ENCODE measurements at places on chromosomes 6 and 20.

- no peak for DNase-seq
Observed at GRCh38 chr20:10376270-10377075, 57.5 kb downstream of the MKKS start.

DNA sequence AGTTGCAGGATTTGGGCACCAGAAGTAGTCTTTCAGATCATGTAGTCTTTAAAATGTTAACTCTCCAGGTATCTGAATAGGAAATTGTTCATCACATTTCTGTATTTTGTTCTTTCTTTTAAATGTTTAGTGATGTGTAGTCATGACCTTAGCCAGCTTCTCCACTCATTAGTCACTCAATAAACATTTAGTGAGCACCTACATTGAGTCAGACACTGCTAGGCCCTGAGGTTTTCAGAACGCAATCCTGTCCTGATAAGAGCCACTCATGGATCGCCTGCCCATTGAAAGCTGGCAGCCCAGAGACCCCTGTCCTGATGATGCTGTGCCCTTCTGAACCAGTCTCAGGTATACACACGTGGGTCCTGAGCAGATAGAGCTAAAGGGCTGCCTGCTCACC lies 163.4 kb upstream of the HEY2 start:
- no peak for DNase-seq

GRCh38 chr6:142946924-142947713 lies 2.1 kb upstream of the HIVEP2 start:
- peak; percentile 75 for DNase-seq

DNA sequence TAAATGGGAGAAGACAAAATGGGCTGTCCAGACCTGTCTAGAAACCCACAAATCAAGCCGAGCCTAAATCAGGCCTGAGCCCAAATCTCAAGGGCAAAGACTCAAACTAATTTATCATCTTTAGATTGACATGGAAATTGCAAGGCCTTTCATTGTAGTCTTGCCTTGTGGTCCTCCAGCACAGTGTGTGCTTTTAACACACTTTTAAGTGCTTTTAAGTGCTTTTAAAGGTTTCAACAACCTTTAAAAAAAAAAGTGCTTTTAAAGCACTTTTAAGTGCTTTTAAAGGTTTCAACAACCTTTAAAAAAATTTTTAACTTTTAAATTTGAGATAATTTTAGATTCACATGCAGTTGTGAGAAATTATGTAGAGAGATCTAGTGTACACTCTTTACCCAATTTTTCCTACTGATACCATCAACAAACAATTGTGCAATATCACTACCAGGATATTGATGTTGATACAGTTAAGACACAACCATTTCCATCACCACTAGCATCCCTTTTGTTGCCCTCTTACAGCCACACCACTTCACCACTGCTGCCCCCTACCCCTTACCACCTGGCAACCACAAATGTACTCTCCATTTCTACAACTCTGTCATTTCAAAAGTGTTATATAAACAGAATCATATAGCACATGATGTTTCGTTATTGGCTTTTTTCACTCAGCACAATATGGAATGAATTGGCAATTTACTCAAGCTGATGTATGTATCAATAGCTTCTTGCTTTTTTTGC lies 23.1 kb upstream of the DCBLD1 start:
- DNase-seq: peak; percentile 25

DNA sequence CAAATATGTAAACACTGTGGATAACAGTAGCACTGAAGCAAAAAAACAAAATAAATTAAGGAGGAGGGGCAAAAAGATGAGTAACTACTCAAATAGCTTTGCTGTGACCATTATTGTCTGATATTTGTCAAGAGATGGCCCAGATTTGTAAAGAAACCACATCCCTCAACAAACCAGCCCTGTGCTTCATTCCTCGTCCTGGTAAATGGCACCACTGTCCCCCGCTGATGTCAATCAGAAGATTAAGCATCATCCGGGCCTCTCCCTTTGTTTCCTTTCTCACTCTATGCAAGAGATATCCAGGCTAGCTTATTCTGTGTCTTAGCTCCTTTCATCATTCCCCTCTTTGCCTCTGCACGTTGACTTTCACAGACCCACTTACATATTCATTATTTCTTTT lies 259.0 kb downstream of the SYNE1 start:
- no peak for DNase-seq

GRCh38 chr20:45433316-45433715 lies 17.4 kb downstream of the PIGT start:
- no peak for DNase-seq

DNA sequence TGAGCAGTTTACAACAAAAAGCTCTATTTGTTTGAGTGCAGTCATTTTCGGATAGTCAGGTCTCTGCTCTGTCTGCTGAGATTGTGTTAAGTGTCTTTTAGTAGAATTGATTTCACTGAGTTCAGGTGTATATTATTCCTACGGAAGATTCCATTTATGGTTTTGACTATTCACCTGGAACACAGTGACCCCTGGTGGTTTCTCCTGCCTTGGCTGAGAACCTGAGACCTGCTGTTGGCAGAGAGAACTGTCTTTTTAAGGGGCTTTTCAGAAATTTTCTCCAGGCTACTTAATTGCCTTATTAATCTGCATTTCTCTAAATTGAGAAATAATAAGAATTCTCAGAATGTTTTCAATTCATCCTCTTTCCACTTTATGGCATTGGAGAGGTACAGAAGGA lies 508.0 kb downstream of the TBC1D32 start:
- peak; percentile 5 for DNase-seq

DNA sequence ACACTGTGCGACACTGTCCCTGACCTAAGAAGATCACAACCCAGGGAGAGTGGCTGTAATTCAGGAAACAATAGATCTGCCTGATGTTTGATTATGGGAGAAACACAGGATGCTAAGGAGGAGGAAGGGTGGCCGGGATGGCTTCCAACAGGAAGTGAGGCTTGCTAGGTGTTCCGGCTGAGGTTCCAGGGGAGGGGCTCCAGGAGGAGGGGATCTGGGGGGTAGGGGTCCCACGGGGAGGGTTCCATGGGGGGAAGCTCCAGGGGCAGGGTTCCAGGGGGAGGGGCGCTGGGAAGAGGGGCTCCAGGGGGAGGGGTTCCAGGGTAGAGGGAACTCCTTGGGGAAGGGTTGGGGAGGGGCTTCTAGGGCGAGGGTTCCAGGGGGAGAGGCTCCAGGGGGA lies 48.6 kb downstream of the DAAM2 start:
- no peak for DNase-seq

- no peak for DNase-seq
Observed at GRCh38 chr6:169371344-169372127, 117.9 kb upstream of the THBS2 start.

- no peak for DNase-seq
Observed at GRCh38 chr20:54107600-54108325, 37.4 kb upstream of the BCAS1 start.

DNA sequence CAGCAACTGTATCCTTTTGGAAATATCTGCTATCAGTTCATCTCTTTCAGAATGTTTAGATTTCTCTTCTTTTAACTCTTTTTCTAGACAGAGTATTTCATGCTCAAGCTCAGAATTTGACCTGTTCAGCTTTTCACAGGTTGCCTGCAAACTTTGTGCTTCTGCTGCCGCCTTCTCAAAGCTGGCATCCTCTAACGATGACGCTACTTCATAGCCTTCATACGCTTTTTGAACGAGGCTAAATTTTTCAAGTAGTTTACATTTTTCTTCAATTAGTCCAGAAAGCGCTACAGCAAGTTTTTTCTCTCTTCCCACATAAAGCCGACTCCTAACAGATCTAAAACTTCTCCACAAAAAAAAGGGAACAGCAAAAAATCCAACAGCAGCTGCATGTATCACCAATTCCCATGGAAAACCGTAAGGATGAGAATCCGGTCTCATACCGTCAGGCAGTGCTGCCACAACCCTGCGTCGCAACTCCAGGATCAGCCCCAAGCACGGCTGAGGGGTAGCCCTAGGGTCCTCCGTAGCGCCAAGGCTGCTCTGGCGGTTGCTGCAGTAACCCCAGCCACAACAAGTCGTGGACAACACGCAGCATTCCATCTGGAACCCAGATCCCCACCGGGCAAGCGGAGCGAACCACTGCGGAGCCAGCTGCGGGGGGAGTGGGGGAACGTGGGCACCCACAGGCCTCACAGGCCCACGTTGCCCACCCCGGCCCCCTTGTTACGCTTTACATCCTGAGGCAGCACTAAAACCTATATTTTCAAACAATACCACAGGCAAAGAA lies 30.6 kb downstream of the DACT2 start:
- no peak for DNase-seq

All from activated CD4-positive, alpha-beta T cell treated with anti-CD3 and anti-CD28 coated beads, Interleukin-2, Interleukin-4, amounts not matched to agents 100 ng/mL and 50 ng/mL, durations not matched to agents 16 hours and 8 hours (primary cell).